ENCODE measurements at places on chromosomes 12 and 14. TPM values are rescaled to one million over a fixed set of nuclear protein-coding genes. Genes with fewer than 3 reads are reported as not detected.

DNA sequence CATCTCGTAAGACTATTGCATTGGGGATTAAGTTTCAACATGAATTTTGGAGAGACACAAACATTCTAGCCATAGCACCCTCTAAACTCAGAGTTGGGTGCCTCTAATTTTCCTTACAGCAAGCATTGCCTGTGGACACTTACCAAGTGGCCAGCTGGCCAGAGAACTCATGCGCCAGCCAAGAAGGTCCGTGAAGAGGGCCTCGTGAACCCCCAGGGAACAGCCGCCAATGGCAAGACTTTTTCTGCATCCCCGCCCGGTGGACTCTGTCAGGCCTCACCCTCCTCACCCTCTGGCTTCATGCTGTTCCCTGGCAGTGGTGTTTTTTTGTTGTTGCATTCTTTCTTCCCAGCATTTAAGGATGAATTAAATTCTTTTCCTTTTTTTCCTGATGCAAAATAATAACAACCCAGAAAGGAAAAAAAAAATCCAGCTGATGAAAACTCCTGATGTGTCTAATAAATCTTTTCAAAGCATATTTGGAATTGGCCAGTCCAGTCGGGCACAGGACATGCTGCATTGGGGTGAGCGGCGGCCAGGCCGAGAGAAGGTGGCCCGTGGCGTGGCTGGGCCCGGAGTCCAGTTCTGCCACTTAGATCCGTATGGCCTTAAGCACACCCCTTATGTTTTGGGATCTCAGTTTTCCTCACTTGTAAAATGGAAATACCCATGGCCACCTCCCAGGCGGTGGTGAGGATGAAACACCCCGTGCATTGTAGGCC lies 191.9 kb upstream of the DIO3 start:
- peaks cover 91% of the 10 kb centered on the region for H3K27me3 ChIP-seq
- H3K36me3 ChIP-seq: no peaks in the 10 kb centered on the region
- H3K27ac ChIP-seq: no peak overlapping the region
- peaks cover 6% of the 10 kb centered on the region for H3K4me1 ChIP-seq
- H3K4me3 ChIP-seq: no peak overlapping the region

DNA sequence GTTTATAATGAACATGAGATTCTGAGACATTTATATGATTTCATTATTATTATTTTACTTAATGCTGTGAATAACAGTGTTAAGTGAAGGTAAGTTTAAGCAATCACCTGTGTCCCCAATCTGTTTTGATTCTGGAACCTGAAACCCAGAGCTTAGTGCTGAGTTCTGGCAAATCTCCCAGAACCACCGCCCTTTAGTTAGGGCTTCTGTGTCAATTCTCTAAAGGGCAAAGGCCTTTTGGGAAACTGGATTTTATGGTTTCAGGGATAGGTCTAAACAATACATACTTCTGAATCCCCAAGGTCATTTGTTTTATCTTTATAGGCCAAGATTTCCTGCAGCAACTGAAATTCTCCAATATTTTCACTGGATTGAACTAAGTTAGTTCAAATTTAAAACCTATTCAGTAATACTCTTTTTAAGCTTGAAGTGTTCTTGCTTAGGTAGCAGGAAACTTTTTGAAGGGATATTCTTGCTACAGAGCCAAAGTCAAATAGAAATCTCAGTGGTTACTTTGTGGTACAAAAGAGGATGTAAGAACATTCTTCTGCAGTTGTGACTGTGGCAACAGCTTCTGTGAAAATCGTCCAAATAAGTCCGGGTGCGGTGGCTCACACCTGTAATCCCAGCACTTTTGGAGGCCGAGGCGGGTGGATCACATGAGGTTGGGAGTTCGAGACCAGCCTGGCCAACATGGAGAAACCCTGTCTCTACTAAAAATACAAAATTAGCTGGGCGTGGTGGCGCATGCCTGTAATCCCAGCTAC lies 10.0 kb upstream of the PKP2 start:
- no peak overlapping the region for H3K4me3 ChIP-seq
- no peaks in the 10 kb centered on the region for H3K27me3 ChIP-seq
- H3K27ac ChIP-seq: no peak overlapping the region
- no peak for DNase-seq
- H3K4me1 ChIP-seq: no peaks in the 10 kb centered on the region
- H3K36me3 ChIP-seq: no peaks in the 10 kb centered on the region

DNA sequence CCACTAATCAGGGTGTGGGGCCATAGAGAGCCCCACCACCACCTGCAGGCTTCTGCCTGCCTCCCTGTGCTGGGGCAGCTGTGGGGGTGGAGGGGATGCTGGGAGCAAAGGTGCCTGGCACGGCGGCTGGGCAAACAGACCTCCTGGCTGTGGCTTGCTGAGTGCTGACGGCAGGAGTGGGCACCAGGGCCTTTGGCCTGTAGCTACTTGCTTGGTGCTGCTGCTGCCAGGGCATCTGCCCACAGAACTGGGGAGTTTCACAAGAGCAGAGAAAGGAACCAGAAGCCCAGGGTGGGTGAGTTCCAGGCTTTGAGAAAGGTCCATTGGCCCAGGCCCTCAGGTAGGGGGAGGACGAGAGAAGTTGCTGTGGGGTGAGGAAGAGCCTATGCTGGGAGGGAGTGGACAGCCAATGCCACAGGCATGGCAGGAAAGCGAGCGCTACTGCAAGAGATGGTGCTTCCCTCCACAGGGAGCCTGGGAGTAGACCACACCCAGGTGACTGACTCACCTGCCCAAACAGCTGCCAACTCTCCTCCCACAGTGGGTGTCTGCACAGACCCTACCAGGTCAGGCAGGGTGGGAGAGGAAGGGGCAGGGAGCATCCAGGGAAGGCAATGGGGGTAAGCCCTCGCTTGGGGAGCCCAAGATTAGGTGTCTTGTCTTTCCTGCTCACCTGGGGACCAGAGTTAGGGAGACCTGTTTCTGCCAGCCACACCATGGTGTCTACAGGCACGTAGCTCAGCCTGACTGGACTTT lies 39.0 kb upstream of the HDAC7 start:
- no peak overlapping the region for H3K4me3 ChIP-seq
- no peak overlapping the region for H3K27ac ChIP-seq
- H3K27me3 ChIP-seq: no peaks in the 10 kb centered on the region
- H3K36me3 ChIP-seq: no peaks in the 10 kb centered on the region
- no peak for DNase-seq
- no peaks in the 10 kb centered on the region for H3K4me1 ChIP-seq

- no peaks in the 10 kb centered on the region for H3K27me3 ChIP-seq
- H3K4me3 ChIP-seq: no peak overlapping the region
- no peaks in the 10 kb centered on the region for H3K4me1 ChIP-seq
- H3K27ac ChIP-seq: no peak overlapping the region
- peak; percentile 15 for DNase-seq
These were observed 28.8 kb downstream of the YEATS4 start for GRCh38 chr12:69388371-69388770.

DNA sequence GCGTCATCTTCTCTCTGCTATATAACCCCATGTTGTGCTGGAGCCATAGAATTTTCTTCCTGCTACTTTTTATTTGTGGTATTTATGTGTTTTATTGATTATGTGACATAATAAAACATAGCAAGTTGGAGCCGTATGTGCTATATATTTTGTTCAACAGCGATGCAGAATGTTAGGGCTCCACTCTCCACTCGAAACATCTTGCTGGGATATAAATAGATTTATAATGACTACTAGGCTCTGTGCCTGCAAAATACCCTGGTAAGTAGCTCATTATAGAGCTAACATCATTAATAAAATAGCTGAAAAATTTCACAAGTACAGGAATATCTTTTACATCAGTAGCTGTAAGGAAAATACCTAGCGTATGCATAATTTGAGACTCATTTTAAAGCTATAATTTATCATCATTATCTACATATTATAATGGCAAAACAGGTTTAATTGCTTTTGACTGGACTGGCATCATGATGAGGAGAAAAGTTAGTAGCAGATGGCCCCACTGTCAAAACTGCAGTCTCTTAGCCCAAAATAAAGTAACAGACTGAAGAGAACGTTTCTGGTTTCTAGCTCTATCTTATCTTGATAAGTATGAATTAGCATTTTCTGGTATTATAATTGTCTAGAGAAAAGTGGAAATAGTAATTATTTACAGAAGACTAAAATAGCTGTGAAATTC lies 263.0 kb downstream of the NEDD1 start:
- H3K27me3 ChIP-seq: no peaks in the 10 kb centered on the region
- DNase-seq: no peak
- no peaks in the 10 kb centered on the region for H3K4me1 ChIP-seq
- no peak overlapping the region for H3K4me3 ChIP-seq
- no peak overlapping the region for H3K27ac ChIP-seq

PRICKLE1 gene
- total RNA-seq: 0.58 TPM

DNA sequence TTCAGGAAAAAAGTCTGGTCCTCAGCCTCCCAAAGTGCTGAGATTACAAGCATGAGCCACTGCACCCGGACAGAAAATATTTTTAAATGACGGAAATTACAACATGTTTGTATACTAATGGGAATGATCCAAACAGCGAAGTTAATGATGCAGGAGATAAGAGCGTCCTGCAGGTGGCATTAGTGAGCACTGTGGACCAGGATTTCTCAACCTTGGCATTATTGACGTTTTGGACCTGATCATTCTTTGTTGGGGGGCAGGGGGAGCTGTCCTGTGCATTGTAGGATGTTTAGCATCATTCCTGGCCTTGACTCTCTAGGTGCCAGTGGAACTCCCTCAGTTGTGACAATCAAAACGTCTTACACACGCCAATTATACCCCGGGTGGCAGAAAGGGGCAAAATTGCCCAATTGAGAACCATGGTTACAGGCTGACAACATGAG lies 34.1 kb downstream of the SCFD1 start:
- no peak overlapping the region for H3K27ac ChIP-seq
- H3K4me3 ChIP-seq: no peak overlapping the region
- peaks cover 81% of the 10 kb centered on the region for H3K36me3 ChIP-seq
- no peaks in the 10 kb centered on the region for H3K4me1 ChIP-seq

- H3K4me1 ChIP-seq: no peaks in the 10 kb centered on the region
- H3K36me3 ChIP-seq: no peaks in the 10 kb centered on the region
- DNase-seq: no peak
- H3K27ac ChIP-seq: no peak overlapping the region
- H3K4me3 ChIP-seq: no peak overlapping the region
These were observed 1319.1 kb downstream of the TMEM121 start for GRCh38 chr14:106845286-106846087.

DNA sequence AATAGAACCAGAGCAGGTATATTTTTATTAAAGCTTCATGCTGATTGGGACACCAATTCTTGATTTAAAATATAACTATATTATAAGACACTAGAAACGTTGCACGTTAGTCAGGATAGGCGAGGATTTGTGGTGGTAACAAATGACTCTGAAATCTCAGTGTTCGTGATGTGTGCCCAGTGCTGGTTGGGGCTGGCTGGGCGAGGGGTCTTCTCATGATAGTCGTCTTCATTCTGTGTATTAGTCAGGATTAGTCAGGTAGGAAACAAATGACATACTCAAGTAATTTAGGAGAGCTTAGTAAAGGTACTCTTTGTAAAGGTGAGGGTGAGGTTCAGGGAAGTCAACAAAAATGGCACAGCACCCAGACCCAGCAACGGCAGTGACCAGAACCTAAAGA lies 73.9 kb upstream of the HIF1A start:
- DNase-seq: no peak
- no peak overlapping the region for H3K4me3 ChIP-seq
- H3K27ac ChIP-seq: no peak overlapping the region
- no peaks in the 10 kb centered on the region for H3K36me3 ChIP-seq

DNA sequence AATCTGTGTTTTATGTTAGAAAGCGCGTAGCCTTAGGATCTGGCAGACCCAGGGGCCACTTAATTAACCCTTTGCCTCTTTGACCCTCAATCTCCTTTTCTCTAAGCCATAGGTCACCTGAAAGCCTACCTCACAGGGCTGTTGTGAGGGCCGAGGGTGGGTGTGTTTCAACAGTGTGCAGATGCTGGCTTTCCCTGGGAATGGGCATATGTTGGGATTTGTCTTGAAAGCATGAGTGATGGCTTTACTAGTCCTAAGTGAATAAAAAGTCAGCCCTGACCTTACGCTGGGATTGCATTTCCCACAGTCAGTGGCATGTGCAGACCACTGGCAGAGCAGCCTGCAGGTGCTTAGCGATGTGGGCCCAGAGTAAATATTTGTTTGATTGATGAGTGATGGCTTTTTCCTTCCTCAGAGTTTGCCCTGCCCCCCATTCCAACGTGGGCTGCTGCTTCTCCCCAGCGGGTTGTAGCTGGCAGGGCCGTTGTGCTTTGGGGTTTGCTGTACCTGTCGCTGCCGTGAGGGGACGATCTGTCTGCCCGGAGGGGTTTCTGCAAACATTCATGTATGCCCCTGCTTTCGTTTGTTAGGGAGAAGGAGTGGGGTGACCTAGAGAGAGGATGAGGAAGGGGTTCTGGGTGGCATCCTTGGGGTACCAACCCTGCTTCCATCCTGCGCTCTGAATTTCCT lies 31.5 kb downstream of the MEG3 start:
- DNase-seq: no peak
- H3K4me3 ChIP-seq: no peak overlapping the region
- no peaks in the 10 kb centered on the region for H3K27me3 ChIP-seq
- H3K27ac ChIP-seq: no peak overlapping the region
- no peaks in the 10 kb centered on the region for H3K4me1 ChIP-seq

IPO4 gene
- total RNA-seq: 122 TPM

- H3K4me3 ChIP-seq: no peak overlapping the region
- H3K4me1 ChIP-seq: peaks cover 17% of the 10 kb centered on the region
- no peaks in the 10 kb centered on the region for H3K36me3 ChIP-seq
- H3K27me3 ChIP-seq: no peaks in the 10 kb centered on the region
- peak; percentile 25 for DNase-seq
These were observed 12.9 kb upstream of the TUBA1A start for GRCh38 chr12:49201595-49202295.

DNA sequence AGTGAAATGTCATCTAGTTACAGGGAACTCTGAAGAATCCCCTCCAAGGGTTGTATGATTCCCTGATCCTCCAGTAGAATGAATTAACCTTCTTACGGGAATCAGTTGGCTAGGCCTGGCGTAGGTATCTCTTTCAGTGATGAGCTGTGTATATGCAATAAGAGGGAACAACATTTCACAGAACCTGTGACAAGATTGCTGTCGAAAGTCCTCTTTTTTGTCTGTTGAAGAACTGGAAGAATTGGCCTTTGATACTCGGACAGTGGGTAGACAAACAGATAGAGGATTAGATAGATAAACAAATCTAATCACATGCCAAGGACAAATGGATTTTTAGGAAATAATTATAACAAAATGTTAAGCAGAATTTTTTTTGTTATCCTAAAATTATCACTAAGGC lies 184.6 kb downstream of the MDGA2 start:
- H3K4me3 ChIP-seq: no peak overlapping the region
- no peaks in the 10 kb centered on the region for H3K4me1 ChIP-seq
- H3K36me3 ChIP-seq: no peaks in the 10 kb centered on the region
- no peaks in the 10 kb centered on the region for H3K27me3 ChIP-seq

TMEM121 gene
- total RNA-seq: not detected

SERPINA6 gene
- not detected for total RNA-seq

Data from K562 (cell line).